ENCODE measurements at places on chromosomes 6 and 20.
A peak's percentile ranks its signal among the peaks of the same experiment; 100 is the strongest.

GRCh38 chr6:10838794-10839333, 525 bp upstream of the MAK start:
- DNase-seq, result no peak

- no peak for DNase-seq
Observed at GRCh38 chr6:151036869-151037680, 171.6 kb downstream of the MTHFD1L start.

GRCh38 chr6:118844915-118845314, 49.0 kb upstream of the ASF1A start:
- no peak for DNase-seq

GRCh38 chr6:41546866-41547798, 951 bp downstream of the FOXP4 start:
- DNase-seq, result peak; percentile 22

- no peak for DNase-seq
Observed at GRCh38 chr6:44539701-44540355, 152.3 kb downstream of the CDC5L start.

GRCh38 chr20:2524709-2525506, 11.5 kb upstream of the TMC2 start:
- peak; percentile 61 for DNase-seq
